ENCODE measurements at places on chromosomes 6 and 20.

- DNase-seq, result no peak
Observed at GRCh38 chr6:160188773-160189172, 67.2 kb downstream of the SLC22A1 start.

- DNase-seq, result no peak
Observed at GRCh38 chr20:44970243-44970757, 4.0 kb downstream of the STK4 start.

DNA sequence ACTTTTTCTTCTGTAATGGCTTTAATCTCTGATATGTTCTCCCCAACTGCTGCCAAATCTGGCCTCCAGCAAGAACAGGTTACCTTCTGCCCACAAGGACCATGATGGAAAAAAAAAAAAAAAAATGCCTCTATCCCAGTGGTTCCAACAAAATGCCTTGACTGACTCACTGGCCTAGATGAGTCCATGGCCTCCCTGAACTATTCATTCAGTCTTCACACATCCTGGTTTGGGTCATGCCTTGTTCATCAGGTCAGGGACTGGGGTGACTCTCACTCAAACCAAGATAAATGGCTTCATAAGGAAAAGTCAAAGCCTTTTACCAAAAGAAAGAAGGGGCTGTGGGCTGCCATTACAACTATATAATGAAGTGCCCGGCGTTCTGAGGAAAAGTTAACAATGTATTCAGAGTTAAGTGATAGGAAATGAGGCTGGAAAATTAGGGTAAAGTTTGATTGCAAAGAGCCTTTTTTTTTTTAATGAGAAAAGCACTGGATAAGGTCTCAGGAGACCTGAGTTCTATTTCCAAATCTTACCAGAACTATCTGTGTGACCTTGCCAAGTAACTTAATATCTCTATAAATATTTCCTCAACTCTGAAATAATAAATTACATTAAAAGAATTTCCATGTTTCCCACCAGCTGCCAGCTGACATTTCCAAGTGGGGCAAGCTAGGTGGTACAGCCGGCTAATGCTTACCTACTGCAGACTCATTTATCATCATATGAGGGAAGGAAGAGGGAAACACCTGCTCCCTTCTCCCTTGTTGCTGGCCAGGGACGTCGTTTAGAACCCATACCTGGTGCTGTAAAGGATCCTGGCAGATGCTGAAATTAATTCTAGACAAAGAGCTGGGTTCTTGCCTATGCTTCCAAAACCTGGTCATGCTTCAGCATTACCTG, 380.0 kb upstream of the MARCKS start:
- no peak for DNase-seq

DNA sequence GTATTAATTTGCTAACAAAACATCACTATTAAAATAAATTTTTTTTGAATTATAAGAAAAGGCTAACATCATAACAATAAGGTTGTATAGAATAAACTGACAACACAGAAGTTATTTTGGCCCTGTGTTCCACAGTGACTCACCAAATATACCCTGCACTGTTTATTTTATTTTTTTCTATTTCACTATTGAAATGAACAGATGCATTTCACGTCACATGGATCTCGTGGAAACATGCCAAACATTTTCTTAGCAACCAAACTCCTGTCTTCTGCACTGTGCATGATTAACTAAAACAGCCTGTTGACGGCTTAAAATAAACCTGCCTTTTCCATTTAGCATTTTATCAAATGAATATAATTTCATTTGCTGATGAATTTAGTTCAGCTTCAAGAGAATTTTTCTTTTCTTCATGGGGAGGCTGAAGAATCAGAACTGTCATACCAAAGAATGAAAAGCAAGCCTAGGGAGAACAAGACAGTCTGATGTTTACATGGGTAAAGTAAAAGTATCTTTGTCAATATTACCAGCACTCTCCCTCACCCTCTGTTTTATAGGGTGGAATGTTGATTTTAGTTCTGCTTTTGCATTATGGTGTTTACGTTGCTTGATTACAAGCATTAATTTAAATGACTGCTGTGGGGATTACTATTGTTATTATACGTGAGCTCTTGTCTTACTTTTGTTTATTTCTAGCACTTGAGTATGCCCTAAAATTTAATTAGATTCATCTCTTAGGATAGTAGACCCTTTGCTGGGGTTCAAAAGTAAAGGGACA, 115.3 kb downstream of the LCA5 start:
- DNase-seq, result no peak

GRCh38 chr6:122401104-122401503, 1.7 kb downstream of the HSF2 start:
- no peak for DNase-seq

DNA sequence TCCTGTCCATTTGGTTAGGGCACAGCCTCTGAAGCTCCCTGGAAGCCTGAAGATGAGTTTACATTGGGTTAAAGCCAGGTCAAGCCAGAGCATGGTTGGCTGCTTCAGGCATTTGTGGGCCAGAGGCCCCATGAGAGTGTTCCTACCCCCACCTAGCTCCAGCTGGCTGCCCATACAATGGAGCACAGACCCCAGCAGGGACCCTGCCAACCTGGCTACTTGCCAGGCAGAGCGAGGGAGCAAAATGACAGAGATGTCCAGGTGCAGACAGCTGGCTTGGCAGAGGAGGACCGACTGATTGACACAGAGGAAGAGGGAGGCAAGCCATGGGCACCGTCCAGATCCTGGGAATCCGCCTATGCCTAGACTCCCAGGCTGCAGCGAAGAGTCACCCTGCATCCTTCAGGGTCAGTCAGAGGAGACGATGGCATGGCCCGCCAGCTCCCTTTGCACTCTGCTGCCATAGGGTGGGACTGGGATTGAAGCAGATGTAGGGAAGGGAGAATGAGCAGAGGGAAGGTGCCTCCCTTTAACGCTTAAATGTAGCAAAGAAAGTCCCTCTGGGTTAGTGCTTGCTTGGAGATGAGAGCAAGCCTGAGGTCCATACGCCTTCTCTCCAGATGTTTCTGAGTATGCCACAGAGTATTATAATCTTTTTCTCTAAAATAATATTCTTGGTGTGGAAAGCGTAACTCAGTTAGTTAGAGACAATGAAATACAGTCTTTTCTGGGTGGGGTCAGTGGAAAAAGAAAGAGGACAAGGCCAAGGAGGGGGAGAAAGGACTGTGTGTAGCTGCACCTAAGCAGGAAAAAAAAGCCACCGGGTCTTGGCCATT, 77.6 kb upstream of the FYN start:
- DNase-seq, result no peak

Measured in activated CD4-positive, CD25-positive, alpha-beta regulatory T cell (primary cell).